Activated CD8-positive, alpha-beta memory T cell treated with anti-CD3 and anti-CD28 coated beads, Interleukin-2, amount 10 ng/mL, durations not matched to agents 7 days and 5 days (primary cell): ENCODE measurements at places on chromosomes 6 and 20.

- DNase-seq: no peak
Observed at GRCh38 chr20:48623176-48623905, 204.5 kb downstream of the PREX1 start.

- no peak for DNase-seq
Observed at GRCh38 chr6:13538084-13538483, 36.3 kb upstream of the SIRT5 start.

- no peak for DNase-seq
Observed at GRCh38 chr6:151109869-151110575, 129.7 kb upstream of the AKAP12 start.

DNA sequence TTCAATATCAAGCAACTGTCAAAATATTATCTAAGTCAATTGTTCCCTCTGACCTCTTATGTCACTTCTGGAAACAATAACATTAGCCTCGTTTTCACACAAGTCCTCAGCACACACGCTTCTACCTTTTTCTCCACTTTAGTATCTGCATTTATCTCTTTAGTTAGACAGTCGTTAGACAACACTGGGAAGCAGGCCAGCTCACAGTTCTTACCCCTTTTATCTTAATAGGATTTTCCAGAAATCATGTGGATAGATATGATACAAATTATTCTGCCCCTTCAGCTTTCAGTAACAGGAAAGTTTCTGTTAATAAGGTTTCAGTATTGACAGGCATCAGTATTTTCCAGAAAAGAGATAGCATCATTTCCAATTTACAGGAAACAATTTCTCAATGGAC lies 25.9 kb upstream of the HAO1 start:
- DNase-seq: no peak

GRCh38 chr6:80341330-80341729 lies 234.9 kb downstream of the BCKDHB start:
- no peak for DNase-seq

DNA sequence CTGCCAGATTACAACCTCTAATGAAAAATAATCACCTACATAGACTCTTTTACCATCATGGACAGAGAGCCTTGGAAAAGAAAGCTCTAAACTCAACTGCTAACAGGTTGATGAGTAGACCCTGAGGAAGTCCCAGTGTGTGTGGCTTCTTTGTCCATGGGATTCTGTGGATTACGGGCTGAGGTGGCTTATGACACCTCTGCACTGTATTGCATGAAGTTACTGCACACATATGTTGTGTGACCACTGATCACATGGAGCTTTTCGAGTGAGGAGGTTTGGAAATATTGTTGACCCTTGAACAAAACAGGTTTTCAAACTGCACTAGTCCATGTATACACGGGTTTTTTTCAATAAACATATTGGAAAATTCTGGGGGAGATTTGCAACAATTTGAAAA lies 124.4 kb downstream of the RIN2 start:
- no peak for DNase-seq

GRCh38 chr6:26336355-26337198 lies 28.4 kb upstream of the BTN3A2 start:
- DNase-seq: no peak

DNA sequence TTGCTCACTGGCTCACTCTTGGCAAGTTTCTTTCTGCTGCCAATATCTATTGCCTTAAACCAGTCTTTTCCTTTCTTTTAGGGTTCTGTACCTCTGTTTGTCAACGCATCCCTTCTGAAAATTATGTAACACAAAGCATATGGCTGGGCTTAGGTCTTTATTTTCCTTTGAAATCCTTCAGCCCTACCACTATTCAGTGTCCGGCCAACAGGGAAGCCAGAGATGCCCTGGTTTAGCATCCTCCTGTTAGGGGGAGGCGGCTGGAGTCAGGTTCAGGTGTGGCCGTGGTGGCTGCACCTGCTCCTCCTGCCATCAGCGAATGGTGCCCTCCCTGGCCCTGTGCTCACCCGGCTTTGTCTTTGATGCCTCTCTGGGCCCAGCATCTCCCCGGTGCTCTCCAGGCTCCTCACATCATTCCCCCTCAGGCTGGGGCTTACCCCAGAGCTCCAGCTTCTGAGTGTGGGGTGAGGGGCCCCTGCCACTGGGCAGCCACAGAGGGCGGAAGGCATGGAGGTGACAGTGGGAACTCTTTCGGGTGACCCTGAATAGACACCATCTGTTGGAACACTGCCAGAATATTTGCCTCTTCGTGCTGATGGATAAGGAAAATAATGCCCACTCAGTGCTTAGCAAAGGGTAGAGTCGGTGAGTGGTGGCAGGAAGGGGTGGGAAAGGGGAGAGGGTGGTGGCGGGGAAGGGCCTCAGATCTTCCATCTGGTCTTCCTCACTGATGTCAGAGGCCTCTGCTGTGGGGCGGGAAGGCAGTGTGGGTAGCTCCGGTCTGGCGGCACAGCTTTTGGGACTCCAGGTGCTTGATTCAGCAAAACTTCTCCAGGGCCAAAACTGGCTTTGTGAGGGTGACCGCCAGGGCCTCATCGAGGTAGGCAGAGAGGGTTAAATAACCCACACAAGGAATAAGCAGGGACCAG lies 97.2 kb downstream of the DACT2 start:
- no peak for DNase-seq

DNA sequence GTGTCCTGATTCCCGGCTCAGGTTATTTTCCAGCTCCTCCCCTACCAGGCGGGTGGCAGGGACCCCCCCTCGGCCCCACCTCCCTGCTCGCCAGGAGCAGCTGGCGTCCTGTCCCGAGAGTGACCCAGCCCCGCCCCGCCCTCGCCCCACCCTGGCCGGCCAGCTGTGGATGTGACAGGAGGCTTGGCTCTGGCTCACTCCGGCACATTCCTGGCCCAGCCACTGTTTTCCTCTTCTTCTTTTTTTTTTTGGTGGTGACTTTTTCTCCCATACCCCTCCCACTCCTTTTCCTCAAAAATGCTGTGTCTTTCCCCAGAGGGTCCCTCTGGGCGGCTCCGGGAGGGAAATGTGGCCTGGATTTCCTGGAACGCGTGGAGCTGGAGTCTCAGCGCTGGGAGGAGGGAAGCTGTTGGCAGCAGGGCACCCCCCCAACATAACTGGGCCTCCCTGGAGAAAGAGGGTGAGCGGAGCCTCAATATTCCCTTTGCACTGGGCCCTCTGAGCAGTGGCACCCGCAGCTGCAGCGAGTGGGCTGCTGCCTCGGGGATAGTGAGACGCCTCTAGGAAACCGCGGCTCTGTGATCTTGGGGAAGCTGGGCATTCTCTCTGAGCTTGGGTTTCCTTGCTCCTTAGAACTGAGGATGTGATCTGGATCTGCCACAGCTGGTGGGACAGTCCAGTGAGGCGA lies 28.3 kb upstream of the CSNK2A1 start:
- DNase-seq: no peak

DNA sequence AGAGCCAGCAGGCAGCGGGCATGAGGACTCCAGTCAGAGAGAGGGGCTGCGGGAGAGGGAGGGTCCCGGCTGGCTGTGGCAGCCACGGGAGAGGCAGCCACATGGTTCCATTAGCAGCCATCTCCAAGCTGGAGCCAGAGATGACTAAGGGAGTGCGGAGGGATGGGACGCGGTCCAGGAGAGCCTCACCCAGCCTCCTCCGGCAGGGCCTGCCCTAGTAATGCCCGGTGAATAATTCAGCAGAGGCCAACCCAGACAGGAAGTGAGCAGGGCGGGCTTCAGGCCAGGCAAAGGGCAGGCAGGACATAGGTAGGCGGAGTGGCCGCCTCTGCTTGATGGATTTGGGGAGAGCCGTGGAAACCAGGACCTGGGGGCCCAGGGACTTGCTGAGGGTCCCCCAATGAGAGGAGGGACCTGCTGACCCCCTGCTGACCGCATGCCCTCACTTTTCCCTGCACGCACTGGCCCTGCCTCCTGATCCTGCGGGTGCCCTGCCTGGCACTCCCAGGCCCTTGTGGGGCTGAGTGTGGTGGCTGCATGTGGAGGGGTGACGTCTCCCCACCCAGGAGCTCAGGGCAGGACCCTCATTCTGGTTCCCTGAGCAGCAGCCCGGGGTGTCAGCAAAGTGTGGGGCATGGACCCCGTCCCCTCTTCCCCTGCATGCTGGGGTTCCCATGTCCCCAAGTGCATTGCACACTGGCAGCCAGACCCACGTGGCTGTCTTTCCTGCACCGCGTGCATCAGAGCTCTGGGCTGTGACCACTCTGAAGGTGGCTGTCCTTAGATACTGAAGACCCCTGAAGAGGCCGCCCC lies 51.8 kb upstream of the SLCO4A1 start:
- no peak for DNase-seq

GRCh38 chr6:359261-360035 lies 32.1 kb upstream of the IRF4 start:
- DNase-seq: no peak

GRCh38 chr6:30763618-30764489 lies 19.5 kb upstream of the IER3 start:
- no peak for DNase-seq
